Fibroblast of skin of scalp (primary cell): ENCODE measurements at places on chromosomes 2 and 18.

DNA sequence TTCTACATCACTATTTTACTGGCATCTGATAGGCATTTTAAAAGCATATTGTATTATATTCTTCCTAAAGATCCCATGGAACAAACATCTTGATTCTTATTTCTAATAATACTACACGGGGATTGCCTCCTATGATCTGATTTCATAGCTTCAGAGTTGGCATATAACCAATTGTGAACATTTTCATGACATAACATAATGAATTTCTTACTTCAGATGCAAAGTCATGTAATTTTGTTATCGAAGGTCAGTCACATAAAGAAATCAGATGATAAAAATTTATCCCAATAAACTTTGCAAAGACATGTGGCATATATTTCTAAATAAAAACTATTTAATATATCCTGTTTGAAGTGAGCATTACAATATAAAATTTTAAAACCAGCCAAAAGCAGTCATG is 93.3 kb downstream of the COL5A2 start:
- DNase-seq, result peak; percentile 21

DNA sequence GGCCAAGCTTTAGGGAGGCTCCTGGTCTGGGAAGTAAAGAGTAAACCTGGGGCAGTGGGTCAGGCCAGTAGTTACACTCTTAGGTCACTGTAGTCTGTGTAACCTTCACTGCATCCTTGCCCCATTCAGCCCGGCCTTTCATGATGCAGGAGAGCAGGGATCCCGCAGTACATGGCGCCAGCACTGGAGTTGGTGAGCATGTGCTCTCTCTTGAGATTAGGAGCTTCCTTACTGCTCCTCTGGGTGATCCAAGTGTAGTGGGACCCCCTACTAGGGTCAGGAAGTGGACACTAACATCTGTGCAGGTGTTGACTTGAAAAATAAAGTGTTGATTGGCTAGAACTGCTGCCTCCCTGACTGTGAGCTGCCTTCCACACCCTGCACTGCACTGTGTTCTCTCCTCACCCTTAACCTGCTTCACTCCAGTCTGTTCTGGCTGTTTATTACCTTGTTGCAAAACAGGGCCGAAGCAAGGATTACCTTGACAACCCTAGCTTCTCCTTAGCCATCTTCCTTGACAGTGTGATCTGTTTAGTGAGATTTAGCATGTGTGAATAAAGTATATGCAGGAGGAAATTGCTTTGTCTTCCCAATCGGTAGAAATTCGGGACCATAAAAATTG is 5.2 kb downstream of the RETREG2 start:
- no peak for DNase-seq

- peak; percentile 8 for DNase-seq
Observed at GRCh38 chr18:41324020-41324791, 630.8 kb upstream of the PIK3C3 start.

DNA sequence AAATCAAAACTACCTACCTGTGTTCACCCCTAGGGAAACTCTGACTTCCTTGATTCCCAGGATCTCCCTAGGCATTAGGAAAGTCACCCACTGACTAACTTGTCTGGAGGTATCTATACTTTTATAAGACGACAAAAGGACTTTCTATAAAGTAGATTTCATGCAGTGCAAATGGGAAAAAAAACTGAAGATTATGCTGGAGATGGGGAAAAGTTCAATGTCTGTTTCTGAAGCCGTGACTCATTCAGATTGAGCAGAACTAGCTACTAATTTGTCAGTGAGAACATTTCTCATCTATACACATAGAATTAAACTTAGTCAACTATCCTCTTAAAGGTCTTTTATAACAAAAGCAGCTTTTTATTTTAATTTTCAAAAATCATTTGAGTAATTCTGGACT is 6.0 kb downstream of the SEPTIN10 start:
- peak; percentile 25 for DNase-seq

DNA sequence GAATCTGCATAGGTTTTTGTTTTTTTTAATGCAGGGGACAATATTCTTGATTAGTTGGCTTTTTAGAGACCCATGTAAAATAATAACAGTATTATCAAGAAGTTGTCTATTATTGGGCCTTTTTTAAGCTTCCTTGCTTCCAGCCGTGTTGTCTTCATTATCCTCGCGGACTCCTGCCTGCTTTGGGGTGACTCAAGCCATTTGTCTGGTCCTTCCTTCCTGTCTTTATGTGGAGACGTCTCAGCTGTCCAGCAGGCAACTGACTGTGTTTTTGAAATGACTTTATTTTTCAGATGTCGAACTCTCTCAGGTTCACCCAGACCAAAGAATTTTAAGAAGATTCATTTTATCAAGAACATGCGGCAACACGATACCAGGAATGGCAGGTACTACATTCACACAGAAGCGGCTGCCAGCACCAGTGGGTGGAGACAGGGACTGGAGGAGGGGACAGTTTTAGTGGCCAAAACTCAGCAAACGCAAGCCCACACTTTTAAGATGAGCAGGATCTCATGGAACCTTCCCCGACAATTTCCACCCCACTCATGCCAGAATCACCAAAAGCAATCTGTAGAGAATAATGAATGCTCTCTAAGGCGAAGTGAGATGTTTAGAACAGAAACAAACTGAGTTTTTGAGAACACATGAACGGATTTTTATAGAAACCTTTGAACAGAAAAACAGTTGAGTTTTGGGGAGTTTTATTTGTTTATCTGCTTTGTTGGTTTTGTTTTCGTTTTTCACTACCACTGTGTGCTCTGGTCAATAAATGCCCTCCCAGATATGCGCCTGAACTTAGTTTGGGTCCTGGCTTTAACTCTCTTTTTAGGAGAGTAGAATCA is 59.1 kb downstream of the CABLES1 start:
- DNase-seq, result peak; percentile 27

- no peak for DNase-seq
Observed at GRCh38 chr2:47767497-47767844, 15.5 kb upstream of the MSH6 start.

DNA sequence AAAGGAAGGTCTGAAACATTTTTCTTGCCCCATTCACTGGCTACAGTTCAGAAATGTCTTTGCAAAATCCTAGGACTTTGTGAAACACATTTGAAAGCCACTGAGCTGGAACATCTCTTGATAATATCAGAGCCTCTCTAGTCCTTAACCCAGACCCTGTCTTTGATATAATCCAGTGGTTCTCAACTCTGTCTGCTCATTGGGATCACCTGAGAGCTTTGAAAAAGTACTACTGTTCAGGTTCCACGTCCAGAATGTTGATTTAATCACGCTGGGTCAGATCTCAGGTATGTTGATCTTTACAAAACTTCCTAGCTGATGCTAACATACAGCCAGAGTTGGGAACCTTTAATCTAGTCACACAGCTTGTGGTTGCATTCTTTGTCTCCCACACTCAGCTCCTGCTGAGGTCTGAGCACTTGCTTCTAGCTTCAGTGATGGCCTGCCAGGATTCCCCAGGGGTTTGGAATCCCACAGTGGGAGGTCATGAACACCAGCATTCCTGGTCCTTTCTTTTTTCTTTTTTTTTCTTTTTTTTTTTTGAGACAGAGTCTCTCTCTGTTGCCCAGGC is 262.7 kb downstream of the SETBP1 start:
- DNase-seq, result peak; percentile 96

- no peak for DNase-seq
Observed at GRCh38 chr2:181911830-181912229, 20.3 kb downstream of the ITPRID2 start.

DNA sequence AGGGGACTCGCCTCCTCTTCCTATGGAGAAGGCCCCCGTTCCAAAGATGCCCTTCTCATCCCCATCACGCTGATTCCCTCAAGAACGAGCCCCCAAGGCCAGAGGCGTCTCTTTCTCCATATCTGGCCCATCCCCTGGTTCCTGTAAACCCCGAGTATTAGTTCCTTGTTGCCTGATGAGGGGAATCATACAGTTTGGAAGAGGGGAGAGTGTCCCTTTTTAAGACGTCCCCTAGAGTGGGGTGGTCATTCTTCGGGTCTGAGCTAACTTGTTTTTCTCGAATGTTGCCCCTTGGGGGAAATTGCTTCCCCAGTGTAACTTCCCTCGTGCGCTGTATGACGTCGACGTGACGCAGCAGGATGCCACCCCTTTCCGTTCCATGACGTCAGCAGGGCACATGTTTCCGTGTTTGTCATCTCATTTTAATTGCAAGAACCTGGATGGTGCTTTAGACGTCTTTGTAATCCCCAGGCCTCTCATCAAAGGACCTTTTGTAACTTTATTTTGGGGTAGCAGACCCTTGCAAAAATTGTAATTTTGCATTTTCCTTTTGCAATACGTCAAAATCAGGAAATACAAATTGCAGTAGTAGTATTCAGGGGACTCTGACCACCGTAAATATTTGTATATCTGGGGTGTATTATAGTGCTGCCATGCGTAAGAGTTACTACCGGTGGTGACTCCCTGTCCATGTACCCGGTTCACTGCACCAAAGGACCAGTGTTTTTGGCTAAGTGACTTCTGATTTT is 569 bp downstream of the BABAM2 start:
- peak; percentile 75 for DNase-seq

DNA sequence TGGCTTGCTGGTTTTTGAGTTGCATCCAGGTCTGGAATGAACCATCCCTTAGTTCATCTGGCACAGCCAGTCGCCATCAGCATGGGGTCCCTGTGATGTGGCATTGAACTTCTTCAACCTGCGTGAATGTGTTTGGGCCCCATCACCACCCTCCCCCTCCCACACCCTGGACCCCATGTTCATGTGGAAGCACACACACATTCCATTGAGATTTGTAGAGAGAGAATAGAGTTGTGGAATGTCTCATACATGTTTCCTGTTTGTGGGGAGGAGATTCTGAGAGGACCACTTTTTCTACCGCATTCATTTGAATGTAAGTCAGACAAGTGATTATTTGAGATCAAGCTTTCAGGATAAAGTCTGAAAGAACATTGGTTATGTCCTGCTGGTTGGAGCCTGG is 117.6 kb upstream of the EML6 start:
- DNase-seq, result peak; percentile 76

- DNase-seq, result no peak
Observed at GRCh38 chr2:32838418-32838817, 108.3 kb upstream of the LTBP1 start.
